Vagina (tissue), 2 donors: ENCODE measurements at places on chromosomes 16 and 17.

DNA sequence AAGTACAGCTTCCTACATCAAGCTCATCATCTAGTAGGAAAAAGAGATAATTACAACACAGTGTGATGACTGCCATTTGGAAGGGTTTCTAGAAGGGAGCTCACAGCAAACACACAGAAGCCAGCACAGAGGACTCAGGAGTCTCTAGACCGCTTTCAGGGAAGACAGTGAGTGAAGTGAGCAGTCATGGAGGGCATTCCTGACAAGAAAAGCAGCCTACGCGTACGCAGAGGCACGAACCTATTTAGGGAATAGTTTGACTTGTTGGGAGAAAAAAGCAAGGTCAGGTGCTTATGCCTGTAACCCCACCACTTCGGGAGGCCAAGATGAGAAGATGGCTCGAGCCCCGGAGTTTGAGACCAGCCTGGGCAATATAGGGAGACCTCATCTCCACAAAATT is 8.4 kb upstream of the HASPIN start:
- no peak overlapping the region for H3K4me3 ChIP-seq
- no peaks in the 10 kb centered on the region for H3K27me3 ChIP-seq
- DNase-seq, result no peak
- H3K27ac ChIP-seq, result no peak overlapping the region

DNA sequence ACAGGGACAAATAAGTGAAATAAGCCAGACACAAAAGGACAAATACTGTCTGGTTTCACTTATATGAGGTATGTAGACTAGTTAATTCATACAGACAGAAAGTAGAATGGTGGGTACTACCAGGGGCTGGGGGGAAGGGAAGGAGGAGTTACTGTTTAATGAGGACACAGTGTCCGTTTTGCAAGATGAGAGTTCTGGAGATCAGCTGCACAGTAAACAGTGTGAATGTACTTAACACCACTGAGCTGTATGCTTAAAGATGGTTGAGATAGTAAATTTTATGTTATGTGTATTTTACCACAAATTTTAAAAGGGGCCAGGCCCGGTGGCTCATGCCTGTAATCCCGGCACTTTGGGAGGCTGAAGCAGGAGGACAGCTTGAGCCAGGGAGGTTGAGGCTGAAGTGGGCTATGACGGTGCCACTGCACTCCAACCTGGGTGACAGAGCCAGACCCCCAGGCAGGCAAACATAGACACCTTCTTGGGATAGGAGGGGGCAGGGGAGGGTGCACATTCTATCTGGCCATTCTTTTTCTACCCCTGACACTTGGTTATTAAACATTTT is 23.5 kb downstream of the LRRC75A start:
- no peaks in the 10 kb centered on the region for H3K36me3 ChIP-seq
- H3K4me3 ChIP-seq, result no peak overlapping the region
- no peak overlapping the region for H3K27ac ChIP-seq
- H3K27me3 ChIP-seq, result no peaks in the 10 kb centered on the region
- no peak for DNase-seq
- H3K4me1 ChIP-seq, result peaks cover 17% of the 10 kb centered on the region

GRCh38 chr17:22310717-22311686 is 618.7 kb downstream of the KCNJ18 start:
- H3K4me1 ChIP-seq, result no peaks in the 10 kb centered on the region
- H3K4me3 ChIP-seq, result no peak overlapping the region
- no peaks in the 10 kb centered on the region for H3K36me3 ChIP-seq
- DNase-seq, result no peak
- no peak overlapping the region for H3K27ac ChIP-seq
- H3K27me3 ChIP-seq, result no peaks in the 10 kb centered on the region

DNA sequence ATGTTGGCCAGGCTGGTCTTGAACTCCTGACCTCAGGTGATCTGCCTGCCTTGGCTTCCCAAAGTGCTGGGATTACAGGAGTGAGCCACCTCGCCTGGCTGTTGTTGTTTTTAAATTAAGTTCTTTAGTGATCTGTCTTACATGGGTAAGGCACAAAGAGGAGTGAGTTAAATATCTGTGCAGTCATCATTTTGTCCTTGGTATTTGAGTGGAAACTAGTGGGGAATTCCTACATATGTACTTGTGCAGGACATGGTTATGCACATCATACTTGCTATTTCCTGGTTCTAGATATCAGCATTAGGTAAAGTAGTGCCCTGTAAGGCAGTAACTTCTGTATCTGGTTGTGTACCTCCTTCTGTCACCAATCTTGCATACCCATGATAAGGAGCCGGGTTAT is 3.7 kb downstream of the KPNB1 start:
- H3K36me3 ChIP-seq, result no peaks in the 10 kb centered on the region
- no peak overlapping the region for H3K27ac ChIP-seq
- H3K4me3 ChIP-seq, result no peak overlapping the region
- DNase-seq, result no peak

DNA sequence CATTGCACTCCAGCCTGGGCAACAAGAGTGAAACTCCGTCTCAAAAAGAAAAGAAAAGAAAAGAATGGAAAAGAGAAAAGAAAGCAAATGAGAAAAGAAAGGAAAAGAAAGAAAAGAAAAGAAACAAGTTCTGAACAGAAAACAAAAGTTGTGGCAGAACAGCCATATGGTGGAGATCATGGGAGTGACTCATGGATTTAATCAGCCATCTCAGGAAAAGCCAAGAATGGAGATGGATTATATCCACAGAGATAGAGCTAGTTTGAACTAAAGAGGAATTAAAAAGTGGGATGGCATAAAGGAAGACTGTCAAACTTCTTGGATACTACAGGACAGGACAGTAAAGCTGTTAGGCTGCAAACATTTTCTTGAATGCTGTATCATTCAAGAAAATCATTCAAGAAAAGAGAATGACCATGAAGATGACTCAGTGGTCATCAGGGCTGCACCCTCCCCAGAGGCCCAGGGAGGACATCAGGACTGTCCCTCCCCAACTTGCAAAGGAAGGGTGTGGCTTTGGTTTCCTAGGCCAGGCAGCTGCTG is 120.6 kb downstream of the USP22 start:
- H3K4me1 ChIP-seq, result peaks cover 5% of the 10 kb centered on the region
- no peaks in the 10 kb centered on the region for H3K36me3 ChIP-seq
- H3K27me3 ChIP-seq, result no peaks in the 10 kb centered on the region
- H3K4me3 ChIP-seq, result no peak overlapping the region

GRCh38 chr16:79717333-79718137 is 117.0 kb upstream of the MAF start:
- no peak overlapping the region for H3K4me3 ChIP-seq
- DNase-seq, result no peak
- H3K4me1 ChIP-seq, result peaks cover 27% of the 10 kb centered on the region
- no peaks in the 10 kb centered on the region for H3K27me3 ChIP-seq
- peak overlapping the region; percentile 41 for H3K27ac ChIP-seq

DNA sequence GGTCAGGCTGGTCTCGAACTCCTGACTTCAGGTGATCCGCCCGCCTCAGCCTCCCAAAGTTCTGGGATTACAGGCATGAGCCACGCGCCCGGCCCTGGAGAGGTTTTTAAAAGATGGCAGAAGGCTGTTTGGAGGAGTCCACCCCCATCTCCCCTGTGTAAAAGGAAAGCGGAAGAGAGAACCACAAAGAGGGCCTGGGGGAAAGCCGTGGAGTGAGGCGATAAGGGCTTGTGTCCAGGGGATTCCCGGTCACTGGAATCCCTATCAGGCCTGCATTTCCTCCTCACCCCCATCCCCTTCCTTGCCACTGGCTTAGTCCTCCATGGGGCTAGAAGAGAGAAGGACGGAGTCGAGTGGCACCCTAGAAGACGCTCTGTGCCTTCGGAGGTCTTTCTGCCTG is at the start of gene GP1BA:
Gene GP1BA (plus strand): TSS at position 315 of the 400 bp plus-strand sequence. CDS start 328 bp downstream, outside the sequence.
- H3K27me3 ChIP-seq, result no peaks in the 10 kb centered on the region
- H3K27ac ChIP-seq, result no peak within 1 kb of the TSS
- H3K4me3 ChIP-seq, result no peak within 1 kb of the TSS
- DNase-seq, result no peak
- H3K36me3 ChIP-seq, result peaks cover 6% of the 10 kb centered on the region

DNA sequence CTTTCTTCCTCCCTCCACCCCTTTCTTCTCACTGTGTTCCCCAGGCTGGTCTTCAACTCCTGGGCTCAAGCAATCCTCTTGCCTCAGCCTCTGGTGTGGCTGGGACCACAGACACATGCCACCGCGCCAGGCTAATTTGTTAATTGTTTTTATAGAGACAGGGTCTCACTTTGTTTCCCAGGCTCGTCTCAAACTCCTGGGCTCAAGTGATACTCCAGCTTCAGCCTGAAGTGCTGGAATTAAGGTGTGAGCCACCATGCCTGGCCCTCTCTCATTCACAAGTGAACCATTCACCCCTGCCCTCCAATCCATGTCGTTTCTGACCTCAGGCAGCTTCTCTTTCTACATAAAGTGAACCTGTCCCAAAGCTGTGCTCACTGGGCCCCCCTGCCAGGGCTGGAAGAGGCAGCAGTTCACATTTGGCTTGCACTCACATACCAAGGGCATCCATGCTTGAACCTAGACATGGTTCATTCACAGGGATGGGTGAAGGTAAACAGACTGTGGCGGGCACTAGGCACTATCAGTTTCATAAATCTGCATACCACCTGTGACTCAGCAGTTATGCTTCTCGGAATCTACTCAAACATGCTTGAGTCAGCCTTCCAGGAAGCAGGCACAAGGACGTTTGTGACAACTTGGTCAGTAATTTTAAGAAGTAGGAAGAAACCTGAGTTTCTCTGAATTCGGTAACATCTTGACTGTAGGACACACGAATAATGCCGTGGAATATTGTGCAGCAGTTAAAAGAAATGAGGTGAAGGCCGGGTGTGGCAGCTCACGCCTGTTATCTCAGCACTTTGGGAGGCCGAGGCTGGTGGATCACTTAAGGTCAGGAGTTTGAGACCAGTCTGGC is 6.0 kb upstream of the RNF213 start:
- no peak for DNase-seq
- no peaks in the 10 kb centered on the region for H3K27me3 ChIP-seq
- peaks cover 17% of the 10 kb centered on the region for H3K4me1 ChIP-seq
- no peaks in the 10 kb centered on the region for H3K36me3 ChIP-seq
- H3K27ac ChIP-seq, result peak overlapping the region; percentile 44

GRCh38 chr17:68676856-68677255 is 75.7 kb upstream of the FAM20A start:
- no peaks in the 10 kb centered on the region for H3K36me3 ChIP-seq
- H3K27me3 ChIP-seq, result no peaks in the 10 kb centered on the region
- H3K4me1 ChIP-seq, result no peaks in the 10 kb centered on the region
- H3K27ac ChIP-seq, result no peak overlapping the region
- no peak for DNase-seq

DNA sequence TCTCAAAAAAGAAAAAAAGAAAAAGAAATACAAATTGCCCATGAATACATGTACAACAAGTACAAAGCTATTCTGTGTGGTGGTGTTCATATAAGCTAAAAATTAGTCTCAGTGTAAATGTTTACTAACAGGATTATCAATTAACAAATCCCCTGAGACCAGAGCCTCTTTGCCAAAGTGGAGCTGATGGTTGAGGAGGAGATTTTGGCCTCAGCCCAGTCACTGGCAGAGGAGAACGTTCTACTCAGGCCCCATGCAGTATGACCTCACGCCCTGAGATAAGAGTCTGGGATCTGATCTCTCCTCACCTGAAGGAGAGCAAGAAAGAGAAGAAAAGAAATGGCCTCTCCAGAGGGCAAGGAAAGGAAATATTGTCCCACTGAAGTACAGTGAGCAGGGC is 35.5 kb upstream of the NOL11 start:
- H3K4me3 ChIP-seq, result no peak overlapping the region
- no peaks in the 10 kb centered on the region for H3K36me3 ChIP-seq
- no peak overlapping the region for H3K27ac ChIP-seq
- H3K27me3 ChIP-seq, result no peaks in the 10 kb centered on the region
- no peaks in the 10 kb centered on the region for H3K4me1 ChIP-seq

DNA sequence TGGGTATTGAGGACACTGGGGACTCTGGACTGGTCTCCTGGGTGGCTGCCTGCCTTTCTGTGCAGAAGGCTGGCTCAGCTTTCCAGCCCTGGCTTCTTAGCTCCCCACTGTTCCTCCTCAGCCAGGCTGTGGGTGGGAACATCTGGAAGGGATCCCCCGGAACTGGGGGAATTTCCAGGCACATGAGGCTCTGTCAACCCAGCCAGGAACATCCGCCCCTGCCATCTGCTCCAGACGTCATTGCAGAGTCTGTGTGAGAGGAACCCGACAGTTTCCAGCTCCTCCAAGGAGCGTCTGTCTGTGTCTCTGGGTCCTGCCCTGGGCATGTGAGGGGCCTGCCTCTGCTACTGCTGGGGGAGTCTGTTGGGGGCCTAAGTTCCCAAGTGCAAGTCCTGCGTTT is 36.2 kb upstream of the CRHR1 start:
- H3K4me1 ChIP-seq, result no peaks in the 10 kb centered on the region
- no peaks in the 10 kb centered on the region for H3K36me3 ChIP-seq
- no peak overlapping the region for H3K27ac ChIP-seq
- no peak for DNase-seq
- H3K4me3 ChIP-seq, result no peak overlapping the region
- H3K27me3 ChIP-seq, result no peaks in the 10 kb centered on the region

DNA sequence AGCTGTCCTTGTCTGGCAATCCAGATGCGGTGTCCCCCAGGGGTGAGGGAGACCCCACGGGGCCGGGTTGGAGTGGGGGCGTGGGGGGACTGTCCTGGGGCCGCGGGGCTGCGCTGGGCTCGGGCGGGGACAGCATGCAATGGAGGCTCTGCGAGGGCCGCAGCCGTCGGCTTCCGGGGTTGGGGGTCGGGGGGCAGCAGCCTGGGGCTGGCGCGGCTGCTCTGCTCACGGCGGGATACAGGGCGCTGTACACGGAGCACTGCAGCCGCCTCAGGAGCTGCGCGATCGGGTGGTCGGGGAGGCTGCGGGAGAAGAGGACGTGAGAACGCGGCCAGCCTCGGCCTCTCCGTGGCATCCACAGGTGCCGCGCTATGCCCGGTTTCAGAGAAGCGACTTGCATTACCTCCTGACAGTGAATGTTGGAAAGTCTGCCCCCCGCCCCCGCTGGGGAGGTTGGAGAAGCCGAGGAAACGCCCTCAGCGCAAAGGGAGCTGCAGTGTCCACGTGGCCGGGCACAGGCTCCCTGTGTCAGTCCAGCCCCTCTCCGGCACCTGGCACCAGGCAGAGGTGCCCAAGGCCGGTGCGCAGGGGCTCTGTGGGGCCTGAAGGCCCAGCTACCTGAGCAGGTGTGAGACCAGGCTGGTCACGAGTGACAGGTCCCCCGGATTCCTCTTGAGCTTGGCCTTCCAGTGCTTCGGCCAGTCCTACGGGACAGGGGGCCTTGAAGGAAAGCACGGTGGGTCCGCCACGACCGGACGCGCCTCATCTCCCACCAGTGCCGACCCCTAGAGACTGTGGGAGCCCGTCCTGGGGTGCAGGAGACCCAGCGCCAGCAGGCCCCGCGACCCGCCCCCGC is 9.4 kb upstream of the SPATA2L start:
- H3K4me1 ChIP-seq, result peaks cover 16% of the 10 kb centered on the region
- no peaks in the 10 kb centered on the region for H3K27me3 ChIP-seq
- H3K27ac ChIP-seq, result no peak overlapping the region
- DNase-seq, result no peak
- no peak overlapping the region for H3K4me3 ChIP-seq
